ENCODE measurements at places on chromosomes 12 and 14. TPM values are rescaled to one million over a fixed set of nuclear protein-coding genes. Genes with fewer than 3 reads are reported as not detected.

GRCh38 chr14:59197695-59198262 lies 9.3 kb downstream of the DAAM1 start:
- no peak for DNase-seq

The ANO2 gene
- total RNA-seq, result 0.25 TPM

GRCh38 chr14:35231207-35231760 lies 60.9 kb upstream of the PSMA6 start:
- no peak for DNase-seq

DNA sequence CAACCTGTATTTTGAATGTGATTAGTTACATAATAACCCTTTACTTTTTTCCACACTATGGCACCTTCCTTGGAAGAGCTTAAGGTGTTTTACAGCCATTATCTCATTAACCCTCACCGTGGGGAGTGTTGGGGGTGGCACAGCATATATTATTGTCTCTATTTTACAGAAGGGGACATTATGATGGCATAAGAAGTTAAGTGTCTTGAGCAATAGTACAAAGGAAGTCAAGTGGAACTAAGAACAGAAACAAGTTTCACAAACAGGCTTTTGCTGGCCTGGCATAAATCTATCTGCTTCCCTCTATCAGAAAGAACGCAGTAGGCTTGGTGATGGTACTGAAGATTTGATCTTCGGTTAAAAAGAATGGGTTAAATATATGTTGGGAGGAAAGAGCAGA lies 169.7 kb upstream of the OTX2 start:
- no peak for DNase-seq

DNA sequence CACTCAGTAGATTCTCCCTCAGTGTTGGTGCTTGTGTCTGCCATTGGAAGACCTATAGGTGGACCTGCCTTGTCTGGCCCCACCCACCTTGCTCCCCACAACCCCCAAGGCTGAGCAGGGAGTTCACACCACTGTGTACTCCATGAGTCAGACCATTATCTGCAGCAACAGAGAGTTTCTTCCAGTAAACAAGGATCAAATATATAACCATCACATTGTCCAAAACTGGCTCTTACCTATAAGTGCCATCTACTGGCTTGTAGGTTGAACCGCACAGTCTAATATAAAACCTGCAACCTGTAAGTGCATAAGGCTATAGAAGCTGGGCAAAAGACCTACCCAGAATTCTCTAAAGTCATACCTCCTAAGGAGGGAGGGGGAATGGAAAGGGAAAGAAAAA lies 7.9 kb downstream of the TAS2R13 start:
- DNase-seq, result no peak

The AACS gene
- total RNA-seq, result 13.6 TPM

The OTUB2 gene
- total RNA-seq, result 0.28 TPM

GRCh38 chr14:94547726-94548125 lies 13.5 kb upstream of the SERPINA4 start:
- no peak for DNase-seq

GRCh38 chr14:30990770-30991169 lies 34.7 kb upstream of the AP4S1 start:
- no peak for DNase-seq

The STRN3 gene
- total RNA-seq, result 47.5 TPM

DNA sequence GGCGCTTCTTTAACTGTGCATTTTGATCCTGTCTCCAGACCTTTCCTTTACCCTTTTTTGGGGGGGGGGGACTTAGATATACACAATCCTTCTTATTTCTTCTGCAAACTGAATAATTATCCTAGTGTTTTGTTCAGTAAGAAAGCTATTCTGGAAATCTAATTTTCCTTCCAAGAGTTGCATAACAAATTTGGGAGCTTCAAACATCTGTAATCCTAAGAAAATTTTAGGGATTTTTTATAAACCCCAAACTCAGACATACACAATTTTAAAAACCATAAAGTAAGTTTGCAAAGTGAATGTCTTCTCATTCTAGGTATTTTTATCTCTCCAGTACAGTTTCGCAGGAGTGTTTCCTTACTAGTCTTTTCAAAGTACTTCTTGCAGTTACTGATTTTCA lies 182.7 kb upstream of the E2F7 start:
- DNase-seq, result no peak

- DNase-seq, result no peak
Measured at GRCh38 chr12:6367065-6367968, 8.0 kb downstream of the SCNN1A start.

DNA sequence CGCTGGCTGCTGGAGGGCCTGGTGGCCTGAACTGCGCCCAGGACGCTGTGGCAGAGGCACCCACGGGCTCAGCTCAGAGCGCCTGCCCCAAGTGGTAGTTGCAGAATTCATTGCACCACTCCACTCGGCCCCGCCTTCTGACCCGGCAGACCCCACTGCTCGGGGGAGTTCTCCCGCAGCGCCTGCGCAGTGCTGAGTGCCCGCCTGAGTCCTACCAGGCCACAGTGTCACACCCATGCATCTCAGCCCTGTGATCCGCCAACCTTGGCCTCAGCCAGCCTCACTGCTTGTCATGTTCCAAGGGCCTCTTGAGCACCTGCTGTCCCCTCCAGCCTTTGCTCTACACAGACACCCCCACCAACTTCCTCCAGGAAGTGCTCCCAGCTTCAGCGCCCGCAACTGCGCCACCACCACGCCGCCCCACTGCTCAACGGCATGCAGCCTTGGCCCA lies 12.2 kb downstream of the DEGS2 start:
- no peak for DNase-seq

The CLEC4E gene
- total RNA-seq, result 0.05 TPM

The REM2 gene
- total RNA-seq, result 0.08 TPM

The CDK4 gene
- total RNA-seq, result 28.1 TPM
